ENCODE measurements at places on chromosomes 1 and 21.
A peak's percentile ranks its signal among the peaks of the same experiment; 100 is the strongest.

DNA sequence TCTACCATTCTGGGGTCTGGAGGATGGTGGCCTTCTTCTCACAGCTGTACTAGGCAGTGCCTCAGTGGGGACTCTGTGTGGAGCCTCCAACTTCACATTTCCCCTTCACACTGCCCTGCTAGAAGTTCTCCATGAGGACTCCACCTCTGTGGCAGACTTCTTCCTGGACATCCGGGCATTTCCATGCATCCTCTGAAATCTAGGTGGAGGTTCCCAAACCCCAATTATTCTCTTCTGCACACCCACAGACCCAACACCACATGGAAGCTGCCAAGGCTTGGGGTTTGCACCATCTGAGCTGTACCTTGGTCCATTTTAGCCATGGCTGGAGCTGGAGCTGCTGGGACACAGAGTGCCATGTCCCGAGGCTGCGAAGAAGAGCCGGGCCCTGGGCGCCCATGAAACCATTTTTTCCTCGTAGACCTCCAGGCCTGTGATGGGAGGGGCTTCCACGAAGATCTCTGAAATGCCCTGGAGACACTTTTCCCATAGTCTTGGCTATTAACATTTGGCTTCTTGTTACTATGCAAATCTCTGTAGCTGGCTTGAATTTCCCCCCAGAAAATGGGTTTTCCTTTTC is 170.5 kb downstream of the FOXD2 start:
- no peak for DNase-seq

DNA sequence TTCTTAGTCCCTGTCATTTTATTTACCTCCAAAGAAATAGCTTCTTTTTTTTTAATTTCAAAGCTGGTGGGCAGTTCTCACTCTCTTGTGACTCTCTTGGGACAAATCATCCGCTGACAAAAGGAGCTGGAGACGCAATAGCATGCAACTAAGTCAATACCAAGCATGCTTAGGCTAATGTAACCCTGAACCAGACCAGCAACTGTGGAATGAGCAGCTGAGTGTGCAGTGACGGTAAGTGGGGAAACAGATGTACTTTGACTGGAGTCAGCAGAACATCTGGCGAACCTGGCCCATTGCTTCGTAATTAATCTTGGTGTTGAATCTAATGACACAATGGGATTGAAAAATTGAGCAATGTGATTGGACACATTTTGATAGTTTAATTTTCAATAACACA is 280.7 kb upstream of the PLXNA2 start:
- no peak for DNase-seq

DNA sequence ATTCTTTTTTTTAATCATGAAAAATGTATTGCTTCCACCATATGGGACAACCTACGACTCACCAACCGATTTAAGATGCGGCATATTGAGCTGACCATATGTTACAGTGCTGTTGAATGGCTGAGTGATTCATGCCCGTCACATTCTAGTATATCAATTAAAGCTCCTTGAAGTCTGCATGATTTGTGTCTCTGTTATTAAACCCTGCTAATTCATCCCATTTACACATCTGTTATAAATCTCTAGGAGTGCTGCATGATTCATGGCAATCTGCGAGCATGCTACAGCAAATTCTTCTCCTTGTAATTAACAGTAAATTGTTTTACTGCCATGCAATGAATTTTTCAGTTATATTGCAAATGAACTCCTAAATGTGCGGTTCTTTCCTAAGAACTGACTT is 239.8 kb downstream of the USH2A start:
- no peak for DNase-seq

DNA sequence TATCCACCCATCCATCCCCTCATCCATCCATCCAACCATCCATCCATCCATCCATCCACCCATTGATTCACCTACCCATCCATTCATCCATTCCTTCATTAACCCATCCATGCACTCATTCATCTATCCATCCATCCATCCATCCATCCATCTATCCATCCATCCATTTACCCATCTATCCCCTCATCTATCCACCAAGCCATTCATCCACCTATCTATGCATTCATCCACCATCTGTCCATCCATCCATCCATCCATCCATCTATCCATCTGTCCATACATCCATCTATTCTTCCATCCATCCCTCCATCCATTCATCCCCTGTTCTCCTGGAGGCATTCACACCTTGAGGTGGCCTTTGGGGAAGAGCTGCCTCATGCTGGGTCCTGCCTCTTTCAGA is 107.0 kb downstream of the PRDM16 start:
- DNase-seq = no peak

GRCh38 chr1:77271852-77272580 is 9.8 kb upstream of the AK5 start:
- no peak for DNase-seq

DNA sequence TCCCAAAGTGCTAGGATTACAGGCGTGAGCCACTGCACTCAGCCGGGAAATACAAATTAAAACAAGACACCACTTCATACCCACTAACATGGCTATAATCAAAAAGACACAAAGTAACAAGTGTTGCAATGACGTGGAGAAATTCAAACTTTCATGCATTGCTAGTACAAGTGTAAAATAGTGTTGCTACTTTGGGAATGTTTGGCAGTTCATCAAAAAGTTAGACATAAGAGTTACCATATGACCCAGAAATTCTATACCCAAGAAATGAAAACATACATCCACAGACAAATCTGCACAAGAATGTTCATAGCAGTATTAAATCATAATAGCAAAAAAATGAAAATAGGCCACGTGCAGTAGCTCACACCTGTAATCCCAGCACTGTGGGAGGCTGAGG is 16.4 kb downstream of the FOXJ3 start:
- DNase-seq = no peak

GRCh38 chr1:8663090-8663802 is 154.2 kb downstream of the RERE start:
- no peak for DNase-seq

GRCh38 chr1:31920956-31921355 is 17.2 kb downstream of the PTP4A2 start:
- DNase-seq = no peak

DNA sequence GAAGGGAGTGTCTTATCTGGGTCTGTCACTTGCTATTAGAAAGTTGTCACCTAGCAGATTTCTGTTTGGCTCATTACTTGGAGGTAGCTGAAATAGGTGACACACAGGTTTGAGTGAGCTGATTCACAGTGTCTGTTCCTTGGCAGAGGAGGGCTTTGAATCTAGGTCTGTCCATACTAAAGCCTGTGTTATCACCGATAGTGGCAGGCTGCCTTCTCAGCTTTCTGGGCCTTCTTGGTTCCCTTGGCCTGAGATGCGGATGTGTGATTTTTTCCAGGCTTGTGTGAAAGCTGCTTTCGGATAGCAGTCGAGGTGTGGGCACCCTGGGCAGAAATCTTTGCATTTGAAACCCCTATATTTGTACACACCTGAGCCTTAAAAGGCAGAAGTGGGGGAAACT is 73.9 kb downstream of the ACTL8 start:
- DNase-seq = no peak

GRCh38 chr1:114468047-114468446 is 43.0 kb downstream of the TRIM33 start:
- peak; percentile 4 for DNase-seq

GRCh38 chr1:68321084-68321685 is 88.9 kb upstream of the WLS start:
- peak; percentile 13 for DNase-seq

- DNase-seq = no peak
Observed at GRCh38 chr1:104092698-104093097, 343.0 kb downstream of the AMY1C start.

DNA sequence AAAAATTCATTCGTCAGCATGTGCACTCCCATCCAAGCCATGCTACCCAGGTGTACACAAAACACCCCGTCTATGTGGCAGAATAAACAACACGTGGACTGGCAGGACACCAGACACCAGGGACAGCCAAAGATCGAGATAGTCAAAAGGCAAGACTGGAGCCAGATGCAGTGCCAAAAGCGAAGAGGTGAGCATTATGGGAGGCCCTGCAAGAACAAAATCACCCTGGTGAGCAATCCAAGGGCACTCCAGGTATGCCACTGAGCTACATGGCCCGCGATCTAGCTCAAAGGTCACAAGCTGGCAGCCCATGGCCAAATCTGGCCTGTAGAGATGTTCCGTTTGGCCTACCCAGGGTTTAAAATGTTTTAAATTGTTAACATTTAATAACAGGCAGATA is 33.7 kb downstream of the PLPP3 start:
- no peak for DNase-seq

GRCh38 chr1:82323144-82323841 is 522.6 kb downstream of the ADGRL2 start:
- DNase-seq = no peak

DNA sequence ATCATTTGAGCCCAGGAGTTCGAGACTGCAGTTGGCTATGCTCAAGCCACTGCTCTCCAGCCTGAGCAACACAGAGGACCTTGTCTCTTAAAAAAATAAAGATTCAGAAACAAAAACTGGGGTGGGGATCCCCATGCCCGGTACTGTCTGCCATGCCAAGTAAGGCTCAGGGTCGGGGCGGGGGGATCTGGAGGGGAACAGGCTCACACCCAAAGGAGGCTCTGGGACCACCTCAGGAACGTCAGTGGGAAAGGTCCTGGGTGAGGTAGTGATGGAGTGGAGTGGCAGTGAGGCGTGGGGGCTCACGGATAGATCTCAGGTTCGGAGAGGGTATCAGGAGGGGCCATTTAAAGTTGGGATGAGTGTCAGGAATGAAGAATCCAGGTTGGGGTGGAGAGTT is 765 bp upstream of the S100A4 start:
- no peak for DNase-seq

- DNase-seq = no peak
Observed at GRCh38 chr1:23167353-23168078, 1.1 kb downstream of the LUZP1 start.

DNA sequence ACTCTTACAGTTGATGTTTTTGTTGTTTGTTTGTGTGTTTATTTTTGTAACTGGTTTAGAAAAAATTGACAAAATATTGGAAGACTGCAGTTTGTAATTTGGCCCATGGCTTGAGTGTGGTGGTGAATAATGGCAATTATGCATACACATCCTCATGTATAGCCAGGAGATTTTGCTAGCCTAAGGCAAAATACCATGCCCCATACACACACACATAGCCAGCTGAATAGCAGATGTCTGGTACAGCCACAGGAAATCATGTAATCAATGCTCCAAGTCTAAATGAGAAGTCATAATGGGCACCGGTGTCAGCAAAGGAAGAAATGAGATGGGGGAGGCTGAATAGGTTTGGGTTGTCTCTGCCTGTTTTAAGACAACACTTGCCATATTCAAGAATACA is 135.2 kb upstream of the COA6 start:
- DNase-seq = no peak

DNA sequence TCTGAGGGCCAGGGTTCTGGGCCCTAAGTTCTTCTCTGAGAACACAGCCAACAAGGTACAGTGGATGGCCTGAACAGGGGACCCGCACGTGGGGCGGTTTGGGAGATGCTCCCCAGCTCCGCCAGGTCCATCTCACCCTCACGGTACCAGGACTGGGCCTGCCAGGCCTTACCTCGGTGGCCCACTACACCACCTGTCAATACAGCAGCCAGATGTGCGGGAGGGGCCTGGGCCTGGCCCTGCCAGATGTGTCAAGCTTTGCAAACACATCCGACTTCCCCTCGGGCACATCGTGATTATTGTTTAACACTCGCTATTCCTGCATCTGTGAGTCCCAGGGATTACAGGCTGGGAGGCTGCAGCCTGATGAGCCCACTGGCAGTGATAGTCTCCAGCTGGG is 122.4 kb downstream of the LACTBL1 start:
- no peak for DNase-seq

GRCh38 chr1:244155661-244156060 is 104.6 kb downstream of the ZBTB18 start:
- DNase-seq = no peak
